NCI-H1930 (cell line): ENCODE measurements at places on chromosomes 16 and 17.

GRCh38 chr17:50908860-50909764 lies 43.0 kb upstream of the TOB1 start:
- DNase-seq, result no peak

GRCh38 chr16:78474762-78475161 lies 375.3 kb downstream of the WWOX start:
- no peak for DNase-seq

DNA sequence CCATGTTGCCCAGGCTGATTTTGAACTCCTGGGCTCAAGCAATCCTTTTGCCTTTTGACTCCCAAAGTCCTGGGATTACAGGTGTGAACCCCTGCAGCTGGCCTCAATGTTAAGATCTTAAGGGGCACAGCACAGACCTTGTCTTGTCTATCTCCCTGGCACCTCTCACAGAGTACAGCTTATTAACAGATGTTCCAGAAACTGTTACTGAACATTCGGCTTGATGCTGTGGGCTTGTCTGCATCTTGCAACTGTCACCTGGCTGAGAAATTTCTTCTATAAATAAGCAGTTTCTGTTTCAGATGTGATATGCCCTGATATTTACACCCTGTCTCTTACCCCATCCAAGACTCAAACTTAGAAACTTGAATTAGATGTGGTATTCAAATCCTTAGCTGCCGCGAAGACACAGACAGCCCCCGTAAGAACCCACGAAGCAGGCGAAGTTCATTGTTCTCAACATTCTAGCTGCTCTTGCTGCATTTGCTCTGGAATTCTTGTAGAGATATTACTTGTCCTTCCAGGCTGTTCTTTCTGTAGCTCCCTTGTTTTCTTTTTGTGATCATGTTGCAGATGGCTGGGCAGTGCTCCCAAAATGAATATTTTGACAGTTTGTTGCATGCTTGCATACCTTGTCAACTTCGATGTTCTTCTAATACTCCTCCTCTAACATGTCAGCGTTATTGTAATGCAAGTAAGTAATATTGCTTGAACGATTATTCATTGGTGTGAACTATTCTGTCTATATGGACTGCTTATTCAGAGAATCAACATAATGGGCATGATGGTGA lies at the start of gene TNFRSF17:
TSS of gene TNFRSF17 (plus strand) at position 450 of the 791 bp plus-strand sequence. CDS start at position 565, 115 bp downstream.
- DNase-seq, result no peak

- DNase-seq, result no peak
Measured at GRCh38 chr16:3874242-3874641, 6.3 kb downstream of the CREBBP start.

- DNase-seq, result peak; percentile 22
Measured at GRCh38 chr16:84925092-84925772, 86.1 kb downstream of the ZDHHC7 start.

- DNase-seq, result no peak
Measured at GRCh38 chr16:13997526-13997925, 73.6 kb upstream of the MRTFB start.

GRCh38 chr16:71670537-71670936 lies 44.6 kb downstream of the MARVELD3 start:
- no peak for DNase-seq

DNA sequence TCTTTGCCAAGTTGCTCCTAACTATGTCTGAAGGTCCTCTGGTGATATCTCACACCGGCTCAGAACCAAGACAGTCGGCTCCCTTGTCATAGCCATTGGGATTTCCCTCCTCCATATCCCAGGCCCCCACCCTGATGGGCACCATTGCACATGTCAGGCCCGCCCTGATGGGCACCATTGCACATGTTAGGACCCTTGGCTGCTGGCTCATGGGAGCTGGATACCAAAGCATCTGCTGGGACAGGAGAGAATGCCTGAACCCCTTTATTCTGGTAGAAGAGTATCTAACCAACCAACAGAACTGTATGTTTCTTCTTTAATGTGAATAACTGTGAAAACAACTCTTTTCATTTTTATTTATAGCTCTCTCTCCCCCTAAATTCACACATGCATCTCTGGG lies 454.5 kb upstream of the HSBP1 start:
- no peak for DNase-seq

DNA sequence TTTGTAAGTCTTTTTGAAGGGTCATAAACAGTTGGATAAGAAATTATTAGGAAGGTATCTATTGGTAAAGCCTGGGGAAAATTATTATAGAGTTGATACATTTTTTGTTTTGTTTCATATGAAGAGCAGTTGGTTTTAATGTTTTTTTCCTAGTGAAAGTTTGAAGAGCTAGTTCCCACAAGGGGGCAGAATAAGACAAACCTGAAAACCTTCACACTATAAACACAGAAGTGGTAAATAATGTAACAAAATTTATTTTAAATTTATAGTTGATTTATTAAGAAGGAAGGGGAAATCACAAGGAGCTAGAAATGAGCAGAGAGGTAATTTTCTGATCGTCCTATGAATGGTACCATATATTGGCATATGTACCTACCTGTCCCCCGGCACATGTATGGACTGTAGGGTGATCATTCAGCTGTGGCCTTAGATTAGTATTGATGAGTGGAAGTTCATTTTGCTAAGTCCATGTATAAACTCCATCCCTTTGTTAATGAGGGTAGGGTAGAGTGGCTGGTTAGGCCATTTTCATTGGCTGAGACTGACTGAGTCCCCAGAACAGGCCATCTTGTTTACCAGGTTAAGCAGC lies 116.3 kb downstream of the TANC2 start:
- no peak for DNase-seq

DNA sequence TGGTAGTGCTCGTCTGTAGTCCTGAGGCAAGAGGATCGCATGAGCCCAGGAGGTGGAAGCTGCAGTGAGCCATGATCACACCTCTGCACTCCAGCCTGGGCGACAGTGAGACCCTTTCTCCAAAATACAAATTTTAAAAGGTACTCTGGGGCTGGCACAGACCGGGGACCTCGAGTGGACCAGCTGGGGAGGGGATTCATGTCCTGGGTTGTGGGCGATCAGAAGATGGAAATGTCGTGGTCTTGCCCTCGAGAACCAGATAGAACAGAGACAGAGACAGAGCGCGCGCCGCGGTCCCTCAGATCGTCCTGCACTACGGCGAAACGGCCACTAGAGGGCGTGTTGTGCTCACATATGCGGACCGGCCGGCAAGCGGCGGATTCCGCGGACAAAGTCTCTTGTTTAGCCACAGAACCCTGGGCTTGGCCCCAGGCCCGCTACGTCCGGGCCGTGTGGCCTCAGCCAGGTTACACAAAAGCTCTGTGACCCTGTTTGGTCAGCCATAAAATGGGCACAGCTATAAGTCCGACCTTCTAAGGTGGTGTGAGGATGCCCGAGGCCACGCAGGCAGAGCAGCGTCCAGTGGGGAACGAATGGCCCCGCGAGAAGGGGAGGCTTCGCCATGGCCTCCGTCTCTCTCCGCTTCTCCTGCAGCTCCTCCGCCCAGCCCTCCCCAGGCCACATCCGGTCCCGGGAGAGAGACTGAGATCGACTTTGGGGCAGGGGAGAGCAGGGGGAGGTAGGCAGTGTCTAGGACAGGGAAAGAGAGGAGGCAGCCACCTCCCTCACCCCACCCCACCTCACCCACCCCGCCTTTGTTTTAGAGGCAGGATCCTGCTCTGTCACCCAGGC lies 14.6 kb upstream of the SBK1 start:
- DNase-seq, result peak; percentile 85

- peak; percentile 13 for DNase-seq
Measured at GRCh38 chr17:48997827-48998586, 822 bp downstream of the IGF2BP1 start.
